ENCODE measurements at places on chromosomes 13 and 19.

DNA sequence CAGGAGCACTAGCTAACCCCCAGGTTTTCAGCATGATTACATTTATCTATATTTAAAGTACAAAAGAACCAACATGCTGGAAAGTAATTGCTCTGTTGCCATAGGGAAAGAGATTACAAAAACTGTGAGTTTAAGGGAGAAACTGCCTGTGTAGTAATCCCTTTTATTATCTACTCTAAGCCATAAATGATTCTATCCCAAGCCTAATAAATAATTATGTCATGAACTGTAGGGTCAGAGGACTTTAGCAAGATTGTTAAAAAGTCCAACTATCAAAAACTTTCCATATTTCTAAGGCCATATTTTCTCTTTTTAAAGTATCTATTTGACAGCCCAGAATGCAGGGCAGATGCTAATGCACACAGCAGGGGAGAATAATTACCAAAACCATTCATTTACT, 573.8 kb upstream of the MIR17HG start:
- H3K27ac ChIP-seq = no peak overlapping the region
- H3K4me1 ChIP-seq = no peaks in the 10 kb centered on the region
- H3K27me3 ChIP-seq = no peaks in the 10 kb centered on the region
- H3K36me3 ChIP-seq = no peaks in the 10 kb centered on the region

- no peak overlapping the region for H3K27ac ChIP-seq
- no peak overlapping the region for H3K4me3 ChIP-seq
- H3K27me3 ChIP-seq = no peaks in the 10 kb centered on the region
- no peak for DNase-seq
- H3K4me1 ChIP-seq = no peaks in the 10 kb centered on the region
Measured at GRCh38 chr19:6694147-6694815, 24.3 kb upstream of the TNFSF14 start.

DNA sequence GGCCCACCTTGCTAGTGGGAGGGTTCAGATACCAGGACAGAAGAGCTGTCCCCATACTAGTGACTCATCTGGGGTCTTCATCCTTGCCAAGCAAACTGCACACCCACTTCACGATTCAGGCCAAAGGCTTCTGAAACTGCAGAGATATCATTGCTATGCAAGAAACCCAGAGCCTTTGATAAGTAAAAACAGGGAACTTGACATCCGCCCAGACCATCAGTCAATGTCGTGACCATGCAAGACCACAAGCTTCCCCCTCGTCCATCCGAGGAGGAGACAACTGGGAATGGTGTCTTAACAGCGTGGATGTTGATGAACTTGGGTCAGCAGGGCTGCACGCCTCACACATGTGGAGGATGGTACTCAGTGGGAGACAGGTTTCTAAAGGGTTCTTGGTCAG, 58.0 kb downstream of the ABCC4 start:
- H3K4me3 ChIP-seq = no peak overlapping the region
- no peaks in the 10 kb centered on the region for H3K36me3 ChIP-seq
- H3K4me1 ChIP-seq = no peaks in the 10 kb centered on the region
- DNase-seq = no peak
- no peaks in the 10 kb centered on the region for H3K27me3 ChIP-seq
- no peak overlapping the region for H3K27ac ChIP-seq

- peaks cover 13% of the 10 kb centered on the region for H3K4me1 ChIP-seq
- no peaks in the 10 kb centered on the region for H3K27me3 ChIP-seq
- no peak overlapping the region for H3K27ac ChIP-seq
- no peaks in the 10 kb centered on the region for H3K36me3 ChIP-seq
Measured at GRCh38 chr19:29667901-29668341, 2.7 kb downstream of the PLEKHF1 start.

DNA sequence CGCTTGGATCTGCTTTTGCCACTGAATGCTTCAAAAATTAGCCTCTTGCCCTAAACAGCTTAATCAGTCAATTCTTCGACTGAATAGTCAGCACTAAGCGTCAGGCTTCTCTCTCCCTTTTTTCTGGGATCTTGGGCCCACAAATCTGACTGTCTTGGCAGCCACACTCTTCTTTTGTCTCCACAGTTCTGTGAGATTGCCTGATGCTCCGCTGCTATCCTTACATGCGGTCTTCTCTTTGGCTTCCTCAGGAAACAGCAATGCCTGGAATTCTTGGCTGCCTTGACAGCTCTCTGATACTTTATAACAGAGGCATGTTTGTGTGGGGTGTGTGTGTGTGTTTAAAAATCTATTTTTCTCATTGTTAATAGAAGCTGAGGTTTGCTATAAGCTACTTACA, 32.6 kb downstream of the ERCC5 start:
- H3K36me3 ChIP-seq = peaks cover 13% of the 10 kb centered on the region
- H3K4me3 ChIP-seq = no peak overlapping the region
- no peaks in the 10 kb centered on the region for H3K4me1 ChIP-seq
- no peaks in the 10 kb centered on the region for H3K27me3 ChIP-seq
- no peak overlapping the region for H3K27ac ChIP-seq

DNA sequence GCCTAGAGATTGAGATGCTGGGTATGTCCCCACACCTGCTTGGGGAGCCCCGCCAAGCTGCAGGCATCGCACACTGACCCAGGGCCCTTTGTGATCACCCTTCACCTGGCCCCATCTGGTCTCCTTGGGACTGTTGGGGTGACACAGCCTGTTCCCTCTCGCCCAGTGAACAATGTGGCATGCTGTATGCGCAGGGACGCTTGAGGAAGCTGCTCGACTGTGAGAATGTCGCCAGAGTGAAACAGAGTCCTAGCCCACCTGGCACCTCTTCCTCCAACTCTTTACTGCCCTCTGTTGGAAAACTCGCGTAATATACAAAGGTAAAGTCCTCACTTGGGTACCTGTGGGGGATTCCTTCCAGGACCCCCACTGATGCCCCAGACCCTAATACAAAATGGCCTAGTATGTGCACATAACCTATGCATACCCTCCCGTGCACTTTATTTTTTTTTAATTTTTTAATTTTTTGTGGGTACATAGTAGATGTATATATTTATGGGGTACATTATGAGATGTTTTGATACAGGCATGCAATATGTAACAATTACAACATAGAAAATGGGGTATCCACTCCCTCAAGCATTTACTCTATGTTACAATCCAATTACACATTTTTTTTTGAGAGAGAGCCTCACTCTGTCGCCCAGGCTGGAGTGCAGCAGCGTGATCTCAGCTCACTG, 9.0 kb downstream of the BLOC1S3 start:
- peak; percentile 48 for DNase-seq
- peaks cover 4% of the 10 kb centered on the region for H3K36me3 ChIP-seq
- H3K4me3 ChIP-seq = no peak overlapping the region

- no peak overlapping the region for H3K27ac ChIP-seq
- H3K4me3 ChIP-seq = no peak overlapping the region
- H3K36me3 ChIP-seq = no peaks in the 10 kb centered on the region
- H3K4me1 ChIP-seq = no peaks in the 10 kb centered on the region
- DNase-seq = peak; percentile 71
Measured at GRCh38 chr13:97855570-97856303, 97.7 kb upstream of the IPO5 start.

GRCh38 chr19:4390567-4391305, 9.6 kb downstream of the SH3GL1 start:
- H3K4me1 ChIP-seq = no peaks in the 10 kb centered on the region
- H3K36me3 ChIP-seq = no peaks in the 10 kb centered on the region
- H3K27me3 ChIP-seq = no peaks in the 10 kb centered on the region
- peak overlapping the region; percentile 60 for H3K27ac ChIP-seq

DNA sequence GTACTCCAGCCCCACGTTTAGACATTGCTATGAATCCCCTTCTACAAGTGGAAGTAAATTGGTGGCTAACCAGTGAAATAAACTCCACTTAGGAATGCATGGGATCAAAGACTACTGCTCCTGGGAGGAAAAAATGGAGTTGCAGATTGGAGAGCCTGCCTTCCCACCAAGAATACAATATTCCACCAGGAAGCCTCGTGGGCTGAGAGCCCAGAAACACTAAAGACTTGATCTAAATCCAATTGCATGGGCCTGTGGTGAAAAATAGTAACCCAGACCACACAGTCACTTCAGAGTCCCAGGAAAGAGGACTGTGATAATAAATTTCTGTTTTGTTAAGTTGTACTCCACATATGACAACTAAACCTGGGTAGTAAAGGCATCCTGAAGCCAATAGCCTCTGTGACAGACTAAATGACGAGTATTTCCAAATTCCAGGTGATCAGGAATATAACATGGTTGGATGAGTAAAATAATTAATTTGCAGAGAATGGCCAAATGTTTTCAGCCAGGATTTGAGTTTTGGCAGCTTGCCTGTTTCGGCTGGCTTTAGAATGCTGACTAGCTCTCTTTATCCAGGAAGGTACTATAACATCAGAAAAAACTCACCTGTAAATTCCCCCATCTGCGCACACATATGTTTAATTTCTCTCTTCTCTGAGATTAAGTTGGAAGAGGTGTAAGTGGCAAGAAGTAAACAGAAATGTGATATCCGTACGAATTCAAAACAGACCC, 480.3 kb downstream of the LIG4 start:
- no peaks in the 10 kb centered on the region for H3K4me1 ChIP-seq
- no peak for DNase-seq

- no peaks in the 10 kb centered on the region for H3K36me3 ChIP-seq
- H3K4me1 ChIP-seq = peaks cover 46% of the 10 kb centered on the region
- DNase-seq = peak; percentile 40
- H3K4me3 ChIP-seq = no peak overlapping the region
Measured at GRCh38 chr19:11142528-11143171, 12.9 kb downstream of the SPC24 start.

- no peak overlapping the region for H3K27ac ChIP-seq
- H3K4me3 ChIP-seq = no peak overlapping the region
- no peaks in the 10 kb centered on the region for H3K27me3 ChIP-seq
- no peaks in the 10 kb centered on the region for H3K4me1 ChIP-seq
- no peak for DNase-seq
- H3K36me3 ChIP-seq = no peaks in the 10 kb centered on the region
Measured at GRCh38 chr13:41494202-41494601, 36.9 kb downstream of the RGCC start.

GRCh38 chr19:8832132-8833021, at the start of the genes MBD3L1 and ZNF558:
MBD3L1 (plus strand) TSS chr19:8832377; CDS start chr19:8842679, 10,302 bp downstream.
ZNF558 (minus strand) TSS chr19:8832304; CDS start chr19:8822659, 9,645 bp downstream.
- H3K4me1 ChIP-seq = no peaks in the 10 kb centered on the region
- DNase-seq = peak; percentile 98
- H3K27me3 ChIP-seq = no peaks in the 10 kb centered on the region
- H3K4me3 ChIP-seq = peak within 1 kb of the TSS; percentile 86

GRCh38 chr19:42261763-42262162, 6.8 kb upstream of the ERF start:
- H3K4me1 ChIP-seq = no peaks in the 10 kb centered on the region
- H3K27me3 ChIP-seq = no peaks in the 10 kb centered on the region
- no peak overlapping the region for H3K27ac ChIP-seq
- DNase-seq = no peak
- no peak overlapping the region for H3K4me3 ChIP-seq

DNA sequence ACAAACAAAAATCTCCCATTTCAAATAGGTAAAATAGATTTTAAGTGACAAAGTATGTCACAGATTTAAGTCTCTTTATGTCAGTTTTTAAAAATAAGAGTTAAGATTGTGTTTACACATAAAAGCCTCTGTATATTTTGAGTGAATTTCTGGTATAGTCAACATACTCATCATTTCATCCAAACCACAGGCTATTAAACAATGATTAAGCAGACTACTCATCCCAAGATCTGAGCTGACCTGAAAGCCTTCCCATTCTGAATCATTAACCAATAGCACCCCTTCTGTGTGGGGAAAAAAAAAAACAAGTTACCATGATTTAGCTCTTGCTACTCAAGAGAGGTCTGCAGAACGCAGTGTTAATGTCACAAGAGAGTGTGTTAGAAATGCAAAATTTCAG, 284.4 kb upstream of the NBEA start:
- no peaks in the 10 kb centered on the region for H3K27me3 ChIP-seq
- H3K4me3 ChIP-seq = no peak overlapping the region
- DNase-seq = no peak
- no peaks in the 10 kb centered on the region for H3K36me3 ChIP-seq
- H3K4me1 ChIP-seq = no peaks in the 10 kb centered on the region

DNA sequence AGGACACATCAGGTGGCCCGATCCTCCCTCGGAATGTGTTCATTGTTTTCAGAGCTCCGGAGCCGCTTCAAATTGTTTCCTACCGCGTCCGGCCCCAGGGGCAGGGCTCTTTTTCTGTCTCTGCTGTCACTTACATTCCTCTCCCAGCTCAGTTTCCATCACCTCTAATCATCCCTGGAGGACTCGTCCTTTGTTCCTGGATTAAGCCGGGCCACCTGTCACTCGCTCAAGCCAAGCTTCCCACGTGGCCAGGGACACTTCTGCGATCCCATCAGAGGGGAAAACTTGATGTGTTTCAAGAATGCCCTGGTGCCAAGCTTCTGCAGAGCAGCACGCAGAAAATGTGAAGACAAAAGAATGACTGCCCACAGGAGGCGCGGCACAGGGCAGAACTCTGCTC, 13.5 kb downstream of the IL17D start:
- no peak overlapping the region for H3K27ac ChIP-seq
- H3K4me3 ChIP-seq = no peak overlapping the region
- no peak for DNase-seq
- no peaks in the 10 kb centered on the region for H3K27me3 ChIP-seq

DNA sequence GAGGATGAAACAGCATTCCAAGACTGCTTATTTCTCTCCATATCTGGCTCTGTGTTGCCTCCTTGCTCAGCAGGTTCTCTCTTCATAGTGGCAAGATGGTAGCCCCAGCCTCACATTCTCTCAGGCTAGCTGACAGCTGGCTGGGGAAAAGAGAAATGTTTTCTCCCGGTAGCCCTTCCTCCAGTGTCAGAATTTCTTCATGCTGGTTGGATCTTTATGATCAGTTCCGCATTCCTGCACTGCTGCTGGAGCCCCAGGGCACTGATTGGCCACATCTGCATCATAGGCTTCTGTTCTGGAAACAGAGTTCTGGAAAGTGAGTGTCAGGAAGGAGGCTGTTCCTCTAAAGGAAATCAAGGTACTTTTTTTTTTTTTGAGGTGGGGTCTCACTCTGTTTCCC, 24.6 kb downstream of the POP4 start:
- H3K36me3 ChIP-seq = no peaks in the 10 kb centered on the region
- no peaks in the 10 kb centered on the region for H3K27me3 ChIP-seq
- no peak for DNase-seq
- H3K4me3 ChIP-seq = no peak overlapping the region
- no peak overlapping the region for H3K27ac ChIP-seq

- DNase-seq = no peak
- no peaks in the 10 kb centered on the region for H3K27me3 ChIP-seq
- H3K36me3 ChIP-seq = no peaks in the 10 kb centered on the region
- no peak overlapping the region for H3K4me3 ChIP-seq
- no peaks in the 10 kb centered on the region for H3K4me1 ChIP-seq
Measured at GRCh38 chr13:51697181-51697580, 106.8 kb downstream of the DHRS12 start.

DNA sequence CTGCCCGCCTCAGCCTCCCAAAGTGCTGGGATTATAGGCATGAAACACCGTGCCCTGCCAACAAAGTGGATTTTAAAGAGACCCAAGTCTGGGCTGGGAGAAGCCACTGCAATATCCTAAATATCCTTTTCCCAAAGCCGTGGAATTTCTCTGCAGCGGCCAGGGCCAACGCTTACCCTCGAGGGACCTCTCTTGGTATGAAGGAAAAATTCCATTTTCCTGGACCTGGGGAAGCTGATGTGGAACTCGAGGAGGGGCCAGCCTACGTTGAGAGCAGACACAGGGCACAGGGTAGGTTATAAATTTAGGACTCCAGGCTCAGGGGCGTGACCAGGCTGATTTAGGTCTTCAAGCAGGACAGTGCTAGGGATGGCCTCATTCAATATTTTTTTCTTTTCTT, 17.7 kb upstream of the UPF1 start:
- no peaks in the 10 kb centered on the region for H3K4me1 ChIP-seq
- H3K27ac ChIP-seq = no peak overlapping the region
- H3K4me3 ChIP-seq = no peak overlapping the region
- no peaks in the 10 kb centered on the region for H3K27me3 ChIP-seq

Measured in small intestine (tissue), 16 donors.